Glomerular endothelial cell (primary cell): ENCODE measurements at places on chromosomes 7 and 10.

GRCh38 chr10:26628395-26628794, 69.1 kb upstream of the PDSS1 start:
- no peak for DNase-seq

- DNase-seq, result no peak
These were observed 20.2 kb upstream of the SUV39H2 start for GRCh38 chr10:14858338-14858960.

DNA sequence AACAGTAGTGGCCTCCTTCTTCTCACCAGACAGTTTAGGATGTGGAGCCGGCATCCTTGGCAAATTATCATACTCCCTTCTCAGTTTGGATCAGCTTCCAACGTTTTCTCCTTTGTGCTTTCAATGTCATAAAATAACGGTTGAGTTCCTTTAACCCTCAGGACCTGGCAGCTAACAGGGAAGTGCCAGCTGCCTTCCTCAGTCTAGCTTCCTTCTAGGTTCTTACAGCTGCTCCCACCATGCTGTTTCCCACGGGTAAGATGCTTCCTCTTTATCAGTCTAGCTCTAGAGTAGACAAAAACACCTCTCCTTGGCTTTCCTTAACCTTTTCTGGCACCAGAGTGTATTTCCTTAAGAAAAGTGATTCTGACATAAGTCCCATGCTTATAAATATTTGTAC, 33.2 kb downstream of the BLVRA start:
- DNase-seq, result no peak

DNA sequence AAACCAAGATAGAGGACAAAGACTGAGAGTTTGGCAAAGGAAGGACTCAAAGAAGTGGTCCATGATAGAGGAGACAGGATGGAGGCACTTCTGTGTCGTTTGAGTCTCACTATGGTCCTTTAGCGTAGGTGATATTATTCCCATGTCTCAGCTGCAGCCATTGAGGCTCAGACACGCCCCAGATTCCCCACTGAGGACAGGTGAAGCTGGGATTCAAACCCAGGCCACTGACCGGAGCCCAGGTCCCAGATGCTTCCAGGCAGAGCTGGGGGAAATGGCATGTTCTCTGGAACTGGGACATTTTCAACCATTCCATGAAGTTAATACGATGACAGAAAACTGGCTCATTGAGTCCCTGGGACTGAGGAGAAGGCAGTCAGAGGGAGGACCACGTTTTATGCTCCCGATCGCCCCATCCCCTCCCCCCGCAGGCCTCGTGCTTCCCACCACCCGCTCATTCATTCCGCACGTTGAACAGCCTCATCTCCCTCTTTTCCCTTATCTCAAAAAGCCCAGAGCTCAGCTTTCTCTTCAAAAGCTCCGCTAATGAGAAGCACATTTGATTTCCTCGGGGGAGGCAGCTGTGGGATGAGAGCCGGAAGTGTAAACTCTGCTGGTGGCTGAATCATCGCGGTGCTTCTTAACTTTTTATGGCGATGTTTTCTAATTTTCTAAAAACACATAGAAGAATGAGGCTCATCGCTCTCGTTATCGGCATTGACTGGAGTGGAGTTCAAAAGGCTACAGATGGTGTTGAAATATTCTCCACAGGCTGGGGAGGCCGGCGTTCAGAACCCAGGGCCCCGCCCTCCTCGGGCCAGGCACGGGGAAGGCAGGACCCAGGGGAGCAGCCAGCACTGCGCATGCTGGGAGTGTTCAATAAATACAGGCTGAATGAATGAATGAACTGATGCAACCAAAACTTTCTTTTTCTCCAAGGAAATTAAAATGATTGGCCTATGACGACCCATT, 64.0 kb downstream of the OAT start:
- DNase-seq, result no peak

DNA sequence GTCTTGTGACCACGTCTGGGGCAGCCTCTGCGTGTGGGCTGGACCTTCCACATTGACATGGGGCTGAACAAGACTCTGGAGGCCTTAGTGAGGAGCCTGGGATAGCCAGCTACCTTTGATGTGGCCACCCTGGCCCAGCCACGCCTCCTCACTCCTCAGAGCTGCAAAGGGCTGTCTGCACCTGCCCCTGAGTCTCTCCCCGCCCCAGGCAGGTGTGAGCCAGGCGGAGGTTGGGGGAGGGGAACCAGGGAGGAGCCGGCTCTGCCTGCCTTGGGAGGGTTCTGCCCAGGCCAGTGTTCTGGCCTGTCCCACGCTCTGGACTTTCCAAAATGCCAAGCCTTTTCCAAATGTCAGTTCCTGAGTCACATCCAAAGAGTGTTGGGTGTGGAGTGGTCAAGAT, 72.2 kb downstream of the GTF2IRD1 start:
- no peak for DNase-seq

GRCh38 chr7:131550846-131551245, 5.6 kb downstream of the PODXL start:
- DNase-seq, result no peak

DNA sequence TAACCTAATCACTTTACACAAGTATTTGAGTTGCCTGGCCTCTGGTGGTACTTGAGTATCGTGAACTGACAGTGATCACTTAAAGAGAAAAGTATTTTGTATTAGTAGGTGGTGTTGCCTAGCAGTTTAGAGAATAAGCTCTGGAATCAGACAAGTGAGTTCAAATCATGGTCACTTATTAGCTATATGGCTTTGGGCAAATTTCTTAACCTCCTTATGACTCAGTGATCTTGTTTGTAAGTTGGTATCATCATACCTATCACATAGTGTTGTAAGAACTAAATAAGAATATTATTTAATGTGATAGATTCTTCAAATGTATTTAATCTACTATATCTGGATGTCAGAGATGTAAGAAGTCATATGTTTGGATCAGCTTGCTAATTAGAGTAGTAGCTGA, 163.8 kb downstream of the RNF133 start:
- no peak for DNase-seq

DNA sequence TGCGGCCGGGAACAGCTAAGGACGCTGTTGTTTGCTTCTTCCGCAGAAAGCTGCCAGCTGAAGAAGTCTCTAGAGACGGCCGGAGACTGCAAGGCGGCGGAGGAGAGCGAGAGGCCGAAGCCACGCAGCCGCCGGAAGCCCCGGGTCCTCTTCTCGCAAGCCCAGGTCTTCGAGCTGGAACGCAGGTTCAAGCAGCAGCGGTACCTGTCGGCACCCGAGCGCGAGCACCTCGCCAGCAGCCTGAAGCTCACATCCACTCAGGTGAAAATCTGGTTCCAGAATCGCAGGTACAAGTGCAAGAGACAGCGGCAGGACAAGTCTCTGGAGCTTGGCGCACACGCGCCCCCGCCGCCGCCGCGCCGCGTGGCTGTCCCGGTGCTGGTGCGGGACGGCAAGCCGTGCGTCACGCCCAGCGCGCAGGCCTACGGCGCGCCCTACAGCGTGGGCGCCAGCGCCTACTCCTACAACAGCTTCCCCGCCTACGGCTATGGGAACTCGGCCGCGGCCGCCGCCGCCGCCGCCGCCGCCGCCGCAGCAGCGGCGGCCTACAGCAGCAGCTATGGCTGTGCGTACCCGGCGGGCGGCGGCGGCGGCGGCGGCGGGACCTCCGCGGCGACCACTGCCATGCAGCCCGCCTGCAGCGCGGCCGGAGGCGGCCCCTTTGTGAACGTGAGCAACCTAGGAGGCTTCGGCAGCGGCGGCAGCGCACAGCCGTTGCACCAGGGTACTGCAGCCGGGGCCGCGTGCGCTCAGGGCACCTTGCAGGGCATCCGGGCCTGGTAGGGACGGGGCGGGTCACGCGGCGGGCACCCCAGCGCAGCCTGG, 2.4 kb downstream of the NKX2-3 start:
- no peak for DNase-seq

GRCh38 chr10:106957823-106958588, 206.5 kb downstream of the SORCS1 start:
- DNase-seq, result no peak

GRCh38 chr7:85426487-85426960, 239.7 kb upstream of the SEMA3D start:
- DNase-seq, result no peak

- no peak for DNase-seq
These were observed 14.4 kb upstream of the ITGB1 start for GRCh38 chr10:32972460-32972859.

GRCh38 chr10:117431160-117431559, 55.9 kb upstream of the PDZD8 start:
- no peak for DNase-seq

DNA sequence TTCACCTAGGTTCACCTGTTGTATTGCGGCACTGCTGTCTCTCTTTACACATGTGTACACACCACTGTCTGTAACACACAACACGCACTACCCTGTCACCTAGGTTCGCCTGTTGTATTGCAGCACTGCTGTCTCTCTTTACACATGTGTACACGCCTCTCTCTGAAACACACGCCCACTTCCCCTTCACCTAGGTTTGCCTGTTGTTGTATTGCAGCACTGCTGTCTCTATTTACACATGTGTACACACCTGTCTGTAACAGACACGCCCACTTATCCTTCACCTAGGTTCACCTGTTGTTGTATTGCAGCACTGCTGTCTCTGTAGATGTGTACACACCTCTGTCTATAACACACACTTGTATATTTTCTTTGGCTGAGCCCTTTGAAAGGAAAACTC, 51.5 kb downstream of the WDR37 start:
- DNase-seq, result no peak

- no peak for DNase-seq
These were observed 419.9 kb downstream of the ARL4A start for GRCh38 chr7:13107291-13107690.

GRCh38 chr7:141960687-141961422, 12.7 kb downstream of the TAS2R38 start:
- DNase-seq, result no peak

- no peak for DNase-seq
These were observed 982 bp downstream of the COBL start for GRCh38 chr7:51315393-51316261.

- no peak for DNase-seq
These were observed 93.0 kb downstream of the PCDH15 start for GRCh38 chr10:54708021-54708420.

- DNase-seq, result no peak
These were observed 17.3 kb downstream of the GPER1 start for GRCh38 chr7:1105189-1105588.

- DNase-seq, result no peak
These were observed 23.4 kb downstream of the FRMPD2 start for GRCh38 chr10:48251152-48251524.

- no peak for DNase-seq
These were observed 194.0 kb downstream of the TAX1BP1 start for GRCh38 chr7:27933671-27934565.

GRCh38 chr7:70098133-70098561, 499.9 kb downstream of the AUTS2 start:
- DNase-seq, result no peak

- no peak for DNase-seq
These were observed 135.9 kb downstream of the ZNF92 start for GRCh38 chr7:65509368-65510186.

DNA sequence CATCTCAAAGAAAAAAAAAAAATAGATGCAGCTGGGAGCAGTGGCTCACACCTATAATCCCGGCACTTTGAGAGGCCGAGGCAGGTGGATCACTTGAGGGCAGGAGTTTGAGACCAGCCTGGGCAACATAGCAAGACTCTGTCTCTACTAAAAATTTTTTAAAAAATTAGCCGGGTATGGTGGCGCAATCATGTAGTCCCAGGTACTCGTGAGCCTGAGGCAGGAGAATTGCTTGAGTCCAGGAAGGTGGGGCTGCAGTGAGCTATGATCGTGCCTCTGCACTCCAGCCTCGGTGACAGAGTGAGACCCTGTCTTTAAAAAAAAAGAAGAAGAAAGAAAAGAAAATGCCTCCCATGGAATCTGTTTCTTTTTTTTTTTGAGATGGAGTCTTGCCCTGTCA, 31.9 kb downstream of the GTF2IRD1 start:
- no peak for DNase-seq

DNA sequence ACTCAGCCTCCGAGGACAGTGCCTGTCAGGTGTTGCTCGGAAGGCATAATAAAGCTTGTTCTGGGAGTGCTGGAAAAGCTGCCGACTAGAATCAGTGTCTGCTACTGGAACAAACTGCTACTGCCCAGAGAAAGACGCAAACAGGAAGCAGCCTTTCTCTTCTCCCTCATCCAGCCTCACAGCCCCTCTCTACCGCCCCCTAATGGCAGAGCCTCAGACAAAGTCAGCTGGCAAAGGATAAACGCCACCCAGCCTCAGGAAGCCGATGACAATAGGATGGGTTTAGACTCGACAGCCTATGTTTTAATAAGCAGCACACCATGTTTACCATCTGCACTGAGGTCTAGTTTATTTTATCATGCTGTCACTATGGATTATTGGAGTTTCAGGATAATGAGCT, 169.5 kb upstream of the LYZL1 start:
- DNase-seq, result no peak

GRCh38 chr10:123766012-123766411, 99.9 kb downstream of the GPR26 start:
- no peak for DNase-seq

GRCh38 chr7:154532771-154533170, 470.2 kb downstream of the PAXIP1 start:
- no peak for DNase-seq

GRCh38 chr10:18793951-18794350, 134.7 kb downstream of the ARL5B start:
- no peak for DNase-seq
